Stimulated activated CD4-positive, alpha-beta T cell treated with anti-CD3 and anti-CD28 coated beads, Interleukin-1b, Interleukin-23, amount 100 ng/mL, for 48 hours (primary cell): ENCODE measurements at places on chromosomes 3 and 15.

- DNase-seq: peak; percentile 16
These were observed 619 bp downstream of the ATXN7 start for GRCh38 chr3:63864008-63864964.

- DNase-seq: no peak
These were observed 166.1 kb downstream of the FRMD5 start for GRCh38 chr15:44029003-44029402.

DNA sequence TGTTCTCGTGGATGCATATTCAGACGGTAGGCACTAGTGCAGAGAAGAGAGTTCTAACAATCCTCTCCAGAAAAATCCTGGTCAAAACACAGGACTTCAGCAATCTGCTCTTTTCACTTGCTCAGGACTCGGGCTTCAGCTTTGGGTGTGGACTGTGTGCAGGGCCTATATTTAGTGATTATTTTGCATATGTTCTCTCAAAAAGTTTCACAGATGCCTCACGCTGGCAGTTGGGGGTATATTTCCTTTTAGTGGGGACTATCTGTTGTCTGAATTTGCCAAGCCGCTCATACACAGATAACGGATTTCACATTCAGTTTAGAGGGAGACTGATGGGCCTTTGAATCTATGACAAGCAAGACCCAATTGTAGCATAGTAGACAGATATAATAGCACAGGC, 54.4 kb upstream of the LRRN1 start:
- no peak for DNase-seq

- DNase-seq: peak; percentile 23
These were observed 4.1 kb upstream of the GCSAM start for GRCh38 chr3:112136959-112137693.

GRCh38 chr3:159818997-159819500, 169.6 kb upstream of the IL12A start:
- no peak for DNase-seq

GRCh38 chr15:51335538-51336410, 2.6 kb downstream of the CYP19A1 start:
- no peak for DNase-seq

DNA sequence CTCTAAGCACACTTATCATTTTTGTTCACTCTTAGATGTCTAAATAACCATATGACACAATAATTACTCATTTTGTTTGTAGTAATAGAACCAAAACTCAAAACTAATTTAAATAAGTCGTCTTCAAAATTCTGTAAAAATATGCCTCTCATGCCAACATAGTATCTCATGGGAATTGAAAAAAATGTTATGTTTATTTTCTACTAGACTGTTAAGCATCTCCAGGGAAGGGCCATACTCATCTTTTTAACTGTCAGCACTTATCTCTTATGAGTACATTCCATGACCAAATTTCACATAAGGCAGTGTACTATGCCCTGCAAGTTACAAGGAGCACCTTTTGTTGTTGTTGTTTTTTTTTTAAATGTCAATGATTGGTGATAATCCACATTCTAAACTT, 18.3 kb upstream of the USF3 start:
- DNase-seq: no peak

- DNase-seq: no peak
These were observed 1.9 kb downstream of the CSK start for GRCh38 chr15:74783808-74784175.

- no peak for DNase-seq
These were observed 144.7 kb upstream of the ANKRD28 start for GRCh38 chr3:15942462-15942861.

GRCh38 chr3:43338295-43338694, 52.0 kb downstream of the SNRK start:
- no peak for DNase-seq

- peak; percentile 0 for DNase-seq
These were observed 30.4 kb downstream of the PSTPIP1 start for GRCh38 chr15:77025083-77025901.

DNA sequence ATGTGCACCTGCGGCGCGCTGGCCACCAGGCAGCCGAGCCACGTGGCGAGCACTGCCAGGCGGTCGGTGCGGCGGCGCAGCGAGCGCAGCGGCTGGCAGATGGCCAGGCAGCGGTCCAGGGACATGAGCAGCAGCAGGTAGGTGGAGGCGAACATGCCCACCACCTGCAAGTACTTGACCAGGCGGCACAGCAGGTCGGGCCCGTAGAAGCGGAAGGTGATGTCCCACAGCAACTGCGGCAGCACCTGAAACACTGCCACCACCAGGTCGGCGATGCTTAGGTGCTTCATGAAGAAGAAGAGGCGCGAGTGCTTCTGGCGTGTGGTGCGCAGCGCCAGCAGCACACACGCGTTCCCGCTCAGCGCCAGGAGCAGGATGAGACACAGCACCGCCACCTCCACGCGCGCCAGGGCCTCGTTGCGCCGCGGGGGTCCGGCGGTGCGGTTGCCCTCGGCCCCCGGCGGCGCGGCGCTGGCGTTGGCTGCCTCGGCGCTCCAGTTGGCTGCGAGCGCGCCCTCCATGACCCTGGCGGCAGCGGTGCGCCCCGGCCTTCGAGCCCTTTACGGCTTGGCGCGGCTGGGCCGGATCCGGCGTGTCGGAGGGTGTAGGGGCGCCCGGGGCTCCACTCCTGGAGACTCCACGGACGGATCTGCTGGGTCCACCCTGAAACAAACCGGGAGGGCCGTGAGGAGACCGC, 1.6 kb downstream of the OXTR start:
- peak; percentile 38 for DNase-seq

GRCh38 chr3:79139395-79140068, 628.3 kb downstream of the ROBO1 start:
- DNase-seq: no peak

DNA sequence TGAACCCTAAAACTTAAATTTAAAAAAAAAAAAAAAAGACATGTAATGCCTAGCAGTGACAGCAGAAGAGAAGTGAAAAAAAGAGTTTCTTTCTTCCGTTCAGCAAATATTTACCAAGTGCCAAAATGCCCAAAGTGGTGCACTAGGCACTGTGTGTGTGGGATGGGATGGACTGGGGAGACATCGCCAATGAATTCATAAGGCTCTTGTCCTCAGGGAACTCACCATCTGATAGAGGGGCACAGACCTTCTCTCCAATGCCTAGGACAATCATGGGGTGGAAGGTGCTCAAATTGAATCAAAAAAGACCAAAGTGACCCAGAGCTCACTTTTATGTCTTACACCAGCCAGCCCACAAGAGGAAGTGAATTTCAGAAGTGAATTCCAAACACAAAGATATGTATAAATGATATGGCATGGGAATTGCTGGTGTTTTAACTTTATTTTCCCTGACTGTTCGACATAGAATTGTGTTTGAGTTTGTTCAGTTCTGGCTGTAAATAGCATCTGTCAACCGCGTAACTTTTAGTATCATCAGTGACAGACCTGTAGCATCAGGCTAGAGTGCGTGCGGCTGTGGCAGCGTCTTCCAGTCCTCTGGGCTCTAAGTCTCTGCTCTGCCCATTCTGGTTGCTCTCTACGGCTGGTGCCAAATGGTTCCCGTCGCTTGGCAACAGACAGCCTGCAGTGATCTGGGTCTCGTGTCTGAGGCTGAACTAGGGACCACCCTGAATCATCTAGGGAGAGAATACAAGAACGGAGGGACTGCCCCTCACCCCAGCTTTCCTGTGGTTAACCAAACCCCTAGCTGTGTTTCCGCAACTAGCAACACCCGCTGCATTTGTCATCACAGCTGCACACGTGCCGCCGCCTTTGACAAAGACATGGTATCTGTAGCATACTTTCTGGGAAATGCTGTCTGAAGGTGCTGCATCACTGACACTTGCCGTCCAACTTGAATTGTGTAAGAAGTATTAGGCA, 154.0 kb upstream of the THBS1 start:
- DNase-seq: peak; percentile 85

DNA sequence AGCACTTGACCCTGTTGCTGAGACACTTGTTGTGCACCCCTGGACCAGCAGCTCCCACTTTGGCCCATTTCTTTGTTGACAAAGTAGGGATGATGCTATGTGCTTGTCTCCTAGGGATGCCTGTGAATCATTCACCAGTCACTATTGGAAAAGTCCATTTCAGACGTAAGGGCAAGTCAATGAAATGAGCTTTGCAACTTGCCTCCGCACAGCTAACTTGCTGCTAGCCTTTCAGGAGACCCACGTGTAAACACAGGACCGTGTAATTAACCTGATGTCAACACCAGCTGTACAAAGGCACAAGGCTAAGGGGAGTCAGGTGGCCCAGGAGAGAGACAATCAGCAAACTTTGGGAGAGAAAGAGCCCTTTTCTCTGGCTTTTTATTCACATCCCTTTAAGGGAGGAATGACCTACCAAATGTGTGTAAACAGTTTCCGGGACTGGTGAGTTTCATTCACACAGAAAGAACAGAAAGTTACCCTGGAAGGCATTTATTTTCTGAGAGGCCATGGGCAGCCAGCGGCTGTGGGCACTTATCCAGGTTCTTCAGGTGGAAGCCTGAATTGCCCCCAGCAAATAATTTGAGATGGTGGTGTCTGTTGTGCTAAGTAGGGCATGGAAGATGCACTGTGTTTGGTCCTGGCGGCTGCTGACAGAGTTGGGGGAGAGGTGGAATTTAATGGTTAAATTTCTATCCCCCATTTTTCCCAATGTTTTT, 54.0 kb downstream of the TIPARP start:
- no peak for DNase-seq

GRCh38 chr15:59303136-59303535, 69.5 kb downstream of the MYO1E start:
- DNase-seq: no peak

DNA sequence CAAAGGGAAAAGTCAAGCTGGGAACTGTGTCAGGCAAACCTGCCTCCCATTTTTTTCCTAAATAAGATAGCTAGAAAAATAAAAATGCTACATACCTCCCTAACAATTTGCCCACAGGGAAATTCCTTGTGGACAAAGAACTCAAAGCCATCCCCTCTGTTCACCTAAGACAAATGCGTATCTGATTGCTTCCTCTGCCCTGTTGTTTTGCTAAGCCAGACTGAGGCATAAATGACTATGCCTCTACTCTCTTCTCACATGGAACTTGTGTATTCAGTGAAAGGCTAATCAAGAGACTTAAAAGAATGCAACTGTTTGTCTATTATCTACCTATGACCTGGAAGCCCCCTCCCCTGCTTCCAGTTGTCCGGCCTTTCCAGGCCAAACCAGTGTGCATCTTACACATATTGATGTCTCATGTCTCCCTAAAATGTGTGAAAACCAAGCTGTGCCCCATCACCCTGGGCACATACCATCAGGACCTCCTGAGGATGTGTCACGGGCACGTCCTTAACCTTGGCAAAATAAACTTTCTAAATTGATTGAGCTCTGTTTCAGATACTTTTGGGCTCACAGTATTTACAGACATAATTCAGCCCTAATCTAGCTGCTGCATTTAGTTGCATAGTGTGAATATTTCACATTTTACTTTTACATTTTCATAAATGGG, 15.8 kb downstream of the CHD2 start:
- DNase-seq: no peak

- no peak for DNase-seq
These were observed 106.6 kb downstream of the DNAJB8 start for GRCh38 chr3:128359846-128360642.

GRCh38 chr3:54541369-54541768, 386.5 kb downstream of the LRTM1 start:
- no peak for DNase-seq

GRCh38 chr15:56729561-56729960, 3.7 kb downstream of the ZNF280D start:
- DNase-seq: no peak

GRCh38 chr3:105997800-105998526, 129.2 kb upstream of the CBLB start:
- no peak for DNase-seq

GRCh38 chr3:154182322-154182922, 61.2 kb downstream of the ARHGEF26 start:
- DNase-seq: no peak

- no peak for DNase-seq
These were observed at the start of gene TMEM212 for GRCh38 chr3:171842864-171843518. Gene TMEM212, plus strand, starts transcription at chr3:171843349. Its CDS starts 35 bp downstream, at chr3:171843384.

- DNase-seq: no peak
These were observed 95.4 kb downstream of the FEZF2 start for GRCh38 chr3:62277986-62278385.

- no peak for DNase-seq
These were observed 63.8 kb downstream of the FRMD4B start for GRCh38 chr3:69322158-69322509.

- DNase-seq: no peak
These were observed 181.9 kb upstream of the CHL1 start for GRCh38 chr3:14652-15051.

DNA sequence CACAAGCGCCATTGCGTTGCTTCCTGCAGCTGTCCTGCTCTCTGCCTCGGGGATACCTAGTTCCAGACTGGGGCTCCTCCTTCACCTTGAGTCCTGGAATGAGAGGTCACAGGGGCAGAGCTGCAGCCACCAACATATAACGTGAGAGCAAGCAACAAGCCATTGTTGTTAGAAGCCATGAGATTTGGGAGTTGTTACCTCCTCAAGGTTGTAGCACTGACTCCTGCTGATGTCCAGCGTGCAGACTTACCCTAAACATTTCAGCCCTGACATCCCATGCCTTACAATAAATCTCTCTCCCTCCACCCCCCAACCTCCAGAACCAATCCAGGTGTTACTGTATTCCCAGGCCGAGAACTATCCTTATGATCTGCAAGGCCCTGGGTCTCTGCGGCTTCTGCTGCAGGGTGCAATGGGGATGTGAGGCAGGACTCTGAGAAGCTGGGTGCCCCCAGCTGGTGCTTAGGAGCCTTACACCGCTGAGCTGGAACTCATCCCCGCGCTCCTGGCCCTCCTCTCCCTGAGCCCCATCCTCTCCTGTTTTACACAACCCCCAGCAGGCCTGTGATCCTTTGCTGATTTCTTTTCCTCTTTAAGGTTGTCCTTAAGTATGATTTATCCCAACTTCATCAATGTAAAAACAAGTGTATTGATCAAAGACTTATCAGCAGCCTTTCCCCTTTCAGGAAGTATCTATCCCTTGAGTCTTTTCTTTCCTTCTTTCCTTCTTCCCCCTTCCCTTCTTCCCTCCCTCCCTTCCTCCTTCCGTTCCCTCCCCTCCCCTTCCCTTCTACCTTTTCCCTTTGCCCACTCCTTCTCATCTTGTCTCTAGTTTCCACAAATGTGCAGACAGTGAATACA, 84.2 kb upstream of the ABHD2 start:
- no peak for DNase-seq

GRCh38 chr3:14480207-14481017, 59.7 kb downstream of the GRIP2 start:
- no peak for DNase-seq

DNA sequence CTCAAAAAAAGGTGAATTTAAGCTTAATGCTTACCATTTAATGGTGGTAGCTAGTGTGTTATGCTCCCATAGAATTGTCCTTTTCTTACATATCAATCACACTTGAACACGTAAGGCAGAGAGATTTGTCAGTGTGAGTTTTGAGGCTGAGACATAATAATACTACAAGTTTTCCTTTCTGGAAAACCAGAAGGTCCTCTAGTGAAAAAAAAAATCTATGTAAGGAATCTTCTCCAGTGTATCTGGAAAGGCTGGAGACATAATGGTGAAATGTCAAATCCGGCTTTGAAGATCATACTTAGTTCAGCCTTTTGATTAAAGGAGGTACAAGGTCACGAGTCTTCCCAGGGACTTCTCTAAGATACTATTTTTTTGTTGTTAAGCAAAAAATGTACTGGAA, 3.4 kb downstream of the TSC22D2 start:
- no peak for DNase-seq
